Activated T-helper 1 cell treated with anti-CD3 and anti-CD28 coated beads, Interleukin-2, amount 50 U/mL, for 16 hours (primary cell): ENCODE measurements at places on chromosomes 4 and X.

DNA sequence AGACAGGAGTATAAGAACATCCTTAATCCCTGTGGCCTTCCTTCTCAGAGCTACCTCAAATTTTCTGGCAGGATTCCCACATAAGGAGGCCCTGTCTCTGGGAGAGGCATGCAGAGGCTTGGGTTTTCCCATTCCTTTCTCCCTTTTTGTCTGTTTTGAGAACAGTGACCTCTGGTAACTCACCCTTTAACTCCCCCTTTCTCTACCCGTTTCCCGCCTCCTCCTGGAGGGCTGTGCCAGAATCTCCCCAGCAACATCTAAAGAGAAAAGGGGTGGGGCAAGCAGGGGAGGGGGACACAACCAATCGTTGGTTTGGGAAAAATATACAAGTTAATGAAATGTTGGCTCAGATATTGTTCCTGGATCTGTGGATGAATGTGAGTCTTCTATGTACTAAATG lies 303.7 kb upstream of the IRS4 start:
- no peak for DNase-seq

GRCh38 chr4:54548098-54548620 lies 109.6 kb upstream of the KIT start:
- DNase-seq = no peak

- no peak for DNase-seq
These were observed 8.0 kb downstream of the RADX start for GRCh38 chrX:106619797-106620196.

DNA sequence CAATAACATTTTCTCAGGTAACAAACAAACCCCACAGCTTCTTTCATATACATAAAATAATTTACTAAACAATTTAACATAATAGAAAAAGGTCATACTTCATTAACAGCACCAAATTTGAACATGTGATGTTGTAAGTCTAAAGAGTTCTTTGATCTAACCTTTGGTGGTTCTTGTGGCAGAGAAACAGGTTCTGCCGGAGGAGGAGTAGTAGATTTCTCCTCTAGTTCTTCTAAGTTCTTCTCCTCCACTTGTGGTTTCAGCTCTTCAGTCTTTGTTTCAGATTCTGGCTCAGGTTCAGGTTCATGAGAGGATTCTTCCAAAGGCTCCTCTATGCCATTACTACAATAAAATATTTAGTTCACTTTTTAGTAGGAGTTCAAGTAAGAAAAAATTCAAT lies 18.3 kb downstream of the G3BP2 start:
- no peak for DNase-seq

DNA sequence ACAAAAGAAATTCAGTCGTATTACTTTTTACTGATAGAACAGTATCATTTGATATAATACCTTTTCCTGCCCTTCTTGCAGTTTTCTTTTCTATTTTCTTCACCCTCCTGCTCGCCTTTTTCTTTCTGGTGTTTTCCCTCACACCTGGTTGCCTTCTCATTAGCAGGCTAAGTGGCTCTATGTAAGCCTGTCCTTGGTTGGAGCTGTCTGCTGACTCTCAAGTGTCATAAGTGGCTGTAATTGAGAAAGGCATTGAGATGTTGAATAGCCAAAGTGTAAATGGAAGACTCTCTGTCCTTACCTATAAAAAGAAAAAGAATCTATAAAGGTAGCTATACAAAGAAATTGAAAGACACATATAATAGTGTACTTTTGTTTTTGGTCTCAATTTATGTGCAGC lies 180.7 kb downstream of the ADGRL3 start:
- DNase-seq = no peak

GRCh38 chr4:104486716-104487504 lies 7.8 kb downstream of the CXXC4 start:
- DNase-seq = no peak

- DNase-seq = no peak
These were observed 67.2 kb downstream of the TMPRSS11F start for GRCh38 chr4:68062501-68062900.

DNA sequence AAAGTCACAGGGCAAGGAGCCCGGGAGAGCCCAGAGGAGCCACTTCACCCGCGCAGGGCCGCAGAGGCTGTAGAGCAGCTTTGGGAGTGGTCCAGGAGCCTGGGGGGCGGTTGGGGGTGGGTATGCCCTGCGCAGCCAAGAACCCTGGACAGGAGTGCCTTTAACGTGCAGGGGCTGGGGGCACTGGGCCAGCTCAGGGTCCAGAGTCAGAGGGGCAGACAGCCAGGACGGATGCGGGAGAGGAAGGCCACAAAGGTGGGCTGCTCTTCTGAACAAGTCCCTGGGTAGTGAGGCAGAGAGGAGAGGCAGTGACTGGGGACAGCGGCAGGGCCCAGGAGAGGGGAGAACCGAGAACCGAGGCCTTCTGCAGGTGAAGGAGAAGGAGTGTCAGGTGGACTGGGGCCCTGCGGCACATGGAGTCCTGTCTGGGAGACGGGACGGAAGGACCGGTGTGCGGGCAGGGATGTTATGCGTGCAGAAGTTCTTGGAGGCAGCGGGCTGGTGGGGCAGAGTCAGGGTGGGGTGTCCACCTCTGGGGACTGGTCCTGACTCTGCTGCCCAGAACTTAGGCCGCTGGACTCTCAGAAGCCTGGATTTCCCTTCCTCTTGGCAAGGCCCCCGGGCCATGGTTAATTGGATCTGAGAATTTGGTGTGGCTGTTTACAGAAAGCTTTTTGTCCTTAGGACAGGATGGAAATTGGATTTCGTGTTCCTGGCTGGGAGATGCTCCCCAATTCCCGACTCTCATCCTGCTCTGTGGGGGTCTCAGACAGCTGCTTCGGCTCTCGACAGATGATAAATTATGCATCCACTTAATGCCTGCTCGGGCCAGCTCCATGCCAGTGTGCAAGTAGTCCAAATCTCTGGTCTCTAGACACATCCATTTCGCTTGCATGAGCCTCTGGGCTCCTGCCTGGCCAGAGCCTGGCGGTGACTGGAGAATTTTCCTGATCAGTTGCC lies 31.9 kb downstream of the ADRA2C start:
- DNase-seq = no peak

- DNase-seq = no peak
These were observed 112.9 kb upstream of the AGA start for GRCh38 chr4:177555007-177555574.

DNA sequence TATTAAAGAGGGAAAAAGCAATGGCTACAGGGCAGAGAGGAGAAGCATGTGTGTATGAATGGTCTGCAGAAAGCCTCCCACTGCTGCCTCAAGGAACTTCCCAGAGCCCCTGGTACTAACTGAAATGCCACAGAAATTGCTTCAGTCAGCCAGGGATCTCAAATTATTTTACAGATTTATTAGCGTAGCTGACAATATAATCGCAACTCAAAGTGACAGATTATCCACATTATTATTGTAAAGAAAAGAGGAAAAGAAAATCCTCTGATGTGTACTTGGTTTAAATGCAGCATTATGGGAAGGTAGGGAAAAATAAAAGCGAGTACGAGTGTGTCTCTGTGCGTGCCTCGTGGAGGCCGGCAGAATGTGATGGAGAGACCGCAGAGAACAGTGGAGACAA lies 202.7 kb downstream of the DCLK2 start:
- no peak for DNase-seq

GRCh38 chrX:54922547-54922946 lies 1.9 kb downstream of the TRO start:
- no peak for DNase-seq

DNA sequence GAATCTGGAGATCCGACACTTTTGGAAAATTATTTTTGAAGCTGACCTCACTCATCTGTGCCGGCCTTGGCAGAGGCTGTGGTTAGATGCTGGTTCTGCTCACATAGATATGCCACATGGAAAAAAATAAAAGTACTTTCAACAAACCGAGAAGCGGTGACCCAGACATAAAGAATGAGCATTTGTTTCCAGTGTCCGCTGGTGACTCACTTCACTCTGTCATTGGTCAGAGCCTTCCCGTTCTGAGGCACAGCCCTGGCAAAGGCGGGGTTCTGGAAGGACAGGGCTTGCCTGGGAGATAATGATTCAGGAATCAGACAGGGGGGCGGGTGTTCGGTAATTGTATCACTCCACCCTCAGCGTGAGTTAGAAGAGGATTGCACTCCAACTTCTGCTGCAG lies 172.4 kb upstream of the MXRA5 start:
- DNase-seq = no peak

GRCh38 chr4:187021436-187022205 lies 298.0 kb upstream of the FAT1 start:
- DNase-seq = no peak

DNA sequence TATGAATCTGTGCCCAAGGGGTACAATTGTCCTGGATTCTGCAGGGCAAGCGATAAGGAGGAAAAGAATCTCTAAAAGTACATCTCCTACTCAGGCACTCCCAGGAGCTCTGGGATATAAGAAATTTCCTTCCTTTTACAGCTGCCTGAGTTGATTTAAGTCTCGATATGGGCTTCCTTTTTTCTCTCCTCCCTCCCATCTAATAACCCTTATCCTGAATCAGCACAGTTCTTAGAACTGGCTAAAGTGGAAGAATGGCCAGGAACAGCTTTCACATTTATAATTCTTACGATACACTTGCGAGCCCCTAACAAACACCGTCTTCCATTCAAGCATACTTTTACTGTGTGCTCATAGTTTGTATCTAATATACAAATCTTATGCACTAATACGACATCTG lies 21.2 kb downstream of the LRP2BP start:
- DNase-seq = no peak

- no peak for DNase-seq
These were observed 165.4 kb upstream of the USP38 start for GRCh38 chr4:143019351-143019750.
